Vagina (tissue), 2 donors: ENCODE measurements at places on chromosomes 2 and 18. TPM values are rescaled to one million over a fixed set of nuclear protein-coding genes. Genes with fewer than 3 reads are reported as not detected.

GRCh38 chr2:10591207-10591606, 98.6 kb downstream of the NOL10 start:
- no peak for DNase-seq

- no peak for DNase-seq
These were observed at the start of gene AGAP1 for GRCh38 chr2:235493775-235494715. TSS of gene AGAP1 (plus strand) at chr2:235494043.

AGXT gene
- total RNA-seq = not detected

SPHKAP gene
- 1.2 TPM for total RNA-seq

CD207 gene
- total RNA-seq = 2.5 TPM

UGT1A6 gene
- 14.0 TPM for total RNA-seq

GRCh38 chr2:233470011-233470687, 96.4 kb downstream of the USP40 start:
- DNase-seq = no peak

- no peak for DNase-seq
These were observed 251.1 kb upstream of the RASGRP3 start for GRCh38 chr2:33225350-33225749.

DNA sequence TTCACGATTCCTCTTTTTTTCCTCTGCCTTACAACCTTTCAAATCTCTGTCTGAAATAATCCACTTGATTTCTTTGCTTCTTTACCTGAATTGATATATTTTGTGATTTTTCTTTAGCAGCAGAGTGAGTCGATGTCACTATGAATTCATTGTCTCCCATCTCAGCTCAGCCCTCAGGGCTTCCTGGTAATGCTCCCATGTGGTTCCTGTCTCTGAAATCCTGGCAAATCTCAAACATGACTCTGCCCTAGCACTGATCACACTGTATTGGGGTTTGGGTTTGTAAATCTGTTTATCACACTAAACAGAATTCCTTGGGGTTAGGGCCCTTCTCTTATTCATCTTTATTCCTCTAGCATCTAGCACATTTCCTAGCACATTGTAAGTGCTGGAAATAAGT, 43.0 kb upstream of the MSTN start:
- DNase-seq = no peak

CNGA3 gene
- not detected for total RNA-seq

GRCh38 chr18:21914739-21915319, 174.2 kb downstream of the MIB1 start:
- DNase-seq = no peak

- DNase-seq = peak; percentile 71
These were observed 28.3 kb downstream of the MYO7B start for GRCh38 chr2:127563458-127564428.

DNA sequence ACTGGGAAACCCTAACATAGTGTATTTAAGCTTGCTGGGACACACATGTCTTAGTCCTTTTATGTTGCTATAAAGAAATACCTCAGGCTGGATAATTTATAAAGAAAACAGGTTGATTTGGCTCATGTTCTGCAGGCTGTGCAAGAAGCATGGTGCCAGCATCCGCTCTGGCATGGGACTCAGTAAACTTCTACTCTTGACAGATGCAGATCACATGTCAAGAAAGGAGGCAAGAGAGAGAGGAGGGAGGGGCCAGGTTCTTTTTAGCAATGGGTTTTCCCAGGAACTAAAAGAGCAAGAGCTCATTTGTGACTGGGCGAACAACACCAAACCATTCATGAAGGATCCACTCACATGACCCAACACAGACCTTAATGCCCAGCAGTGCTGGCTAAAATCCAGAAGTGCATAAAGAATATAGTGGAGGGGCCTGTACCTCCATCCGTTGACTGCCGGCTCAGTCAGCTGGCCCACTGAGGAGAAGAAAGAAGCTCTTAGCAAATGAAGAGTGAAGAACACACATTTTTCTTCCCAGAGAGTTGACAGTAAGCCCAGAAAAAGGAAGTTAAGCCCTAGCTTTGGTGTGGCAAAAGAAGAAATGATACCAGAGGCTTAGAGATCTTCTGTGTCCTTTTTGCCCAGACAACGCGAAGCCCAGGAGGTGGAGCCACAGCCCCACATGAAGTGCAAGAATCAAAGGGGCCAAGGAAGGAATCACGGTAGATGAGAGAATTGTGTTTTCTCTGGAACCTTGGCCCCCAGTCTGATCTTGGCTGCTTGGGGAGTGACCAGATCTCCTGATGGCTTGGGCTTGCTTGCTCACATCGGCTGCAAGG, 183.5 kb upstream of the FAM98A start:
- DNase-seq = no peak

- no peak for DNase-seq
These were observed 1111.9 kb upstream of the GYPC start for GRCh38 chr2:125543968-125544514.

GRCh38 chr2:73373344-73373743, 12.3 kb upstream of the ALMS1 start:
- no peak for DNase-seq

DNA sequence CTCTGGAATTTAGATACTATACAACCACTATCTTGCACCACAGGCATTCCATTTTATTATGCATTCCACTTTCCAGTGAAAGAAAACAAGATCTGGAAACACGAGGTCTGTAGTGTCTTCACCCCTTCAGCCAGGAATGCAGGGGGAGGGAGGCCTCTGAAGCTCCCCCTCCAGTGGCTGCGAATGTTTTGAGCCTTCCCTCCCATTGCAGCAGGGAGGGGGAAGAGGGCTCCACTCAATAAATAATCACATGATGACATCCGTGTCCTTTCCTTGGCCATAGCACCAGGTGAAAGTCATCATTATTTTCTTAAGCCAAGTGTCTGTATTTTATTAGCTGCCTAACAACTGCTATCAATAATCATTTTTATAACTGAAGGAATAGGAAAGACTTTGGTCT, 38.6 kb downstream of the ALPK2 start:
- DNase-seq = no peak

OR6B2 gene
- not detected for total RNA-seq

DNA sequence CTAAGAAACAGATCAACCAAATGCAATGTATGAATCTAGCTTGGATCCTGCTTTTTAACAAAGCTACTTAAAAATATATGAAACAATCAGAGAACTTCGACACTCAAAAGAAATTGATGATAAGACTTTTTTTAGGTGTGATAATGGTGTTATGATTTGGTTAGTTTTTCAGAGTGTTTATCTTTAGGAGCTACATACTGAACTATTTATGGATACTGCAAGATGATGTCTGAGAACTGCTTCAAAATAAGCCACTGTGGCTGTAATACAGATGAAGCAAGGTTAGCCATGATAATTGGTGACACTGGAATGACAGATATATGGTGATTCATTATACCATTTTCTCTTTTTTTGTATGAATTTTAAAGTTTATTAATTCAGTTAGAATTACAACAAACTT, 14.2 kb downstream of the SLC25A12 start:
- no peak for DNase-seq

DNA sequence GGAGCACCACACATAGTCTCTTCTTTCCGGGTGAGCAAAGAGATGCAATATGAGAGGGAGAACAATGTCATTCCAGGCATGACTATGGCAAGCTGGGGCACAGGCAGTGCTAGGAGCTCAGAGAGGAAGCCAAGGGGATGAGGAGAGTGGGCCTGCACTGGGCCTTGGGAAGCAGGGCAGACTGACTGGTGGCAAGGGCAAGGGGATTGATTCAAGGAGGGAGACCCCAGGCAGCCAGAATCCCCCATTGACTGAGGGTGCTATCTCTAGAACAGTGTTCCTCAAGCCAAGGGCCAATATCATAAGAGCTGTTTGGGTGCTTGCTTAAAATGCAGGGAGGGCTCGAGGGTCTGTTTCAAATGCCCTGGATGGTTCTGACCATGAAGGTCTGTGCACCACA, 36.1 kb downstream of the MARCO start:
- DNase-seq = no peak

TEKT4 gene
- total RNA-seq = not detected

DNA sequence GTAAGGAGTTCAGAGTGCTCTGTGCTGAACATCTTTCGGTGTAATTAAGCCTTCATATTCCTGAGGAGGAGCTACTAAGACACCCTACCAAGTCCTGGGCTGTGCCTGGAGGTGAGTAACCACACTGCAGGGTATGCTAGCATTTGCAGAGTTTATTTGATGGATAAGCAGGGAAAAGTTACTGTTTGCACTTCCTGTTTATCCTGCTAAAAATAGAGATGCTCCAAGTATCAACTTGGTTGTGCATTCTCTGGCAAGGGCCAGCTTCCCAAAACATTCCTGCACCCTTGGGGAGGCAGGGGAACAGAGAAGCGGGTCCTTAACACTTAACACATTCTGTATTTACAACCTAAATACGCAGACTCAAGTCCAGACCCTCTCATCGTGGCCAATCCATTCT, 49.8 kb downstream of the PARD6G start:
- DNase-seq = no peak

DNA sequence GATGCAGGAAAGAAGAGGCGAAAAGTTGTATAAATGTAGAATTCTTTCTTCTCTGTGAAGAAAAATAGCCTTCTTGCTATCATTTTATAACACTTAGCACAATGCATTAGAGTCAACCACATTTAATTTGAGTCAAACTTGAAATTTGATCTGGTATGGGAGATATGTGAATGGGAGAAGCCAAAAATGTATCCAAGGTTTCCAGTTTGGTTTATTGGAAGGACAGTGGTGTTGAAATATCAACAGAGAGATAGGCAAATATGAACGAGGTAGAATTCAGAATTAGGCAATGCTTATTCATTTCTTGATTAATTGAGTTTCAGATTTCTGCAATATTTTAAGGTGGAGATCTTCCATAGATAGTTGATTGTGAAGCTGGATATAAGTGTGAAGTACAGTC, 991.9 kb upstream of the CHAC2 start:
- DNase-seq = no peak

SLC23A3 gene
- 5.4 TPM for total RNA-seq
